GM12878 (cell line): ENCODE measurements at places on chromosomes 12 and 14. TPM values are rescaled to one million over a fixed set of nuclear protein-coding genes. Genes with fewer than 3 reads are reported as not detected.

- peak; percentile 45 for DNase-seq
Observed at GRCh38 chr12:77816196-77816595, 14.5 kb upstream of the NAV3 start.

DNA sequence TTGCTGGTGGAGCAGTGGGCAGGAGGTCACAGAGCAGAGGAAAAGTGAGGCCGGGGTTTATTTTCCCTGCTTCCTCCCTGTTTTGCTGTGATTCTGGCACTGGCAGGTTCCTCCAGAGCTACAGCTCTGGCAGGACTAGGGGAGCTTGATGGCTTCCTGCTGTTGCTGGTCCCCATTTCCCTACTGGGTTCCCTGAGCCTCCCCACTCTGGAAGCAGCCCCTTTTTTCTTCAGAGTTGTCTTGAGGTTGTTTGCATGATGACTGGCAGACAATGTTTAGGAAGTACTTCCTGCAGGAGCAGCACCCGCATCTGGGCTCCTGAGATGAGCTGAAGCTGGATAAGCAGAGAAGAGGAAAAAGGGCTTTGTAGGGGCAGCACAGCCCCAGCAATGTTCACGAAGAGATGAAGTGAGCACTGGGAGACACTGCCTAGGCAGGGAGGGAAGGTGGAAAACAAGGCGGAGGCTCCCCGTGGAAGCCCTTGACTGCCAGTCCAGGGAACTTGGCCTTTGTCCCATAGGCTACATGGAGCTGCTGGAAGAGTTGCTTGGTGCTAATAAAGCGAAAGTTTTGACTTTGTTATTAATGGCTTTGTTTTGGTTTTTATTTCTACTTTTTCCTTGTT is 126.9 kb downstream of the SLC38A6 start:
- DNase-seq, result no peak

DNA sequence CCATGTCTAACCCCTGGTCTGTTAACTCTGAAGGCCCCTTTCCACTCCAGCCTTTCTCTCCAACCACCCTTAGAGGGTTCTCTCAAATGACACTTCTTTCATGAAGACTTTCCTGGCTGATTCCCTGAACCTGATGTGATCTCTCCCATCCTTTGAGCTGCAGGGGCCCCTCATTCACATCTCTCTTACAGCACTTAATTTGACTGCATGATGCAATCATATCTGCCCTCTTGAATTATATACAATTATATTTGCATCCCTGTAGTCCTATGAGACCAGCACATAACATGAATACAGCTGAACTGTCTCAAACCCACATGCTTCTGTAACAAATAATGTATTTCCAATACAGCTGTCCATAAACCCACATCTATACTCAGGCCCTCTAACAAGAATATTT is 56.4 kb downstream of the PPP2R5E start:
- DNase-seq, result no peak

DNA sequence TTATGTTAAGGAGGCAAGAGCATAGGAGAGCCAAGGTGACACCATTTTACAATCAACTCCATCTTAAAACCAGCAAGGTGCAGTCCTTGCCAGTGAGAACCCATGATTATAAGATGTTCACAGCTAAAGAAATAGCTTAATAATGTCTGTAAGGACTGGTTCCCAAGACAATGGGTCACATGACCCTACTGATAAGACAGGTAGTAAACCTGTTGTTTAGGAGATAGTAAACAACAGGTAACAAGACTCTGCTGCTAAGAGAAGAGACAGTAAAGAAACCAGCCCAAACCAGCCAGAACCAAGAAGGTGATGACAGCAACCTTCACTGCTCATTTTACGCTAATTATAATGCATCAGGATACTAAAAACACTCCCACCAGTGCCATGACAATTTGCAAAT is 23.2 kb upstream of the BCAT1 start:
- no peak for DNase-seq

DNA sequence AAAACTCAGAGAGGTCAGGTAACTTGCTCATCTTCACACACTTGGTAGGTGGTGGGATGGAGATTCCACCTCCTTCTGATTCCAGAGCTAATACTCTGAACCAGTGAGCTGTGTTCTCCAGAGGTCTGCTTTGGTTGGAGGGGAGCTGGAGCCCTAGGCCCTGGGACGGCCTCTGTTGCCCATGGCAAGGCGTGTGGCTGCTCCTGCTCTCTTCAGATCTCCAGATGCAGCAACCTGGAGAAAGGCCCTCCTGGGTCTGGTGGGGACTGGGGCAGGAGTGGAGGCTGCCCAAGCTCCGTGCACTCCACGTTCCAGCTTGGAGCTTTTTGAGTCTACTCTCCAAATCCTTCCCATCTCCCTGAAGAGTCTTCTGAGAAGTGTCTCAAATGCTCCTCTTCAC is 10.7 kb downstream of the CCND2 start:
- DNase-seq, result no peak

DNA sequence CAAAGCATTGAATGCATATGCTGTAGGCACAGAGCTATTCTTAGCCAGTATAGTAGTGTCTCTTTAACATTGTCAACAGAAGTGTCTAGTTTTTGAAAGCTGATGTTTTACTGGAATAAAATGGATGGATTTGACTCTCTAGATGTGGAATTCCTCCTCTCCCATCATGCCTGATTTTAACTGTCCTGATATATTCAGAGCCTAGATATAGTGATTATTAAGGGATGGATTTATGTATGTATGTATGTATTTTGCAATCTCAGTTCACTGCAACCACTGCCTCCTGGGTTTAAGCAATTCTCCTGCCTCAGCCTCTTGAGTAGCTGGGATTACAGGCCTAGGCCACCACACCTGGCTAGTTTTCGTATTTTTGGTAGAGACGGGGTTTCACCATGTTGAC is 144.8 kb upstream of the NAV3 start:
- DNase-seq, result no peak

DNA sequence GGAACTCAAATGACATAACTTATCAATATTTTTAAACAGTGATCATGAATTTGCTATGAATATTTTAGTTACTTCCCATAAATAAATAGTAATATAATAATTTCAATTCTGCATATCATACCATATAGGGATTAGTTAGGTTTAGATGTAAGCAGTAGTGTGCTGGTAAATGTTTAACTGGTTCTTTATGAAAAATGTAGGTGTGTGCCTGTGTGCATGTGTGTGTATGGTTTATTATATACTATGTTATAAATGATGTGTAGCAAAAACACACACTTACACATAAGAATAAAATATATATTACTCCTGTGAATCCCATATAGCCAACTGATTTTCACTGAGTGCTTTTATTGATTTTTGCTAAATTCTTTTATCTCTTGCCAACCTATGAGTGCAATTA is 14.0 kb upstream of the BHLHE41 start:
- no peak for DNase-seq

DNA sequence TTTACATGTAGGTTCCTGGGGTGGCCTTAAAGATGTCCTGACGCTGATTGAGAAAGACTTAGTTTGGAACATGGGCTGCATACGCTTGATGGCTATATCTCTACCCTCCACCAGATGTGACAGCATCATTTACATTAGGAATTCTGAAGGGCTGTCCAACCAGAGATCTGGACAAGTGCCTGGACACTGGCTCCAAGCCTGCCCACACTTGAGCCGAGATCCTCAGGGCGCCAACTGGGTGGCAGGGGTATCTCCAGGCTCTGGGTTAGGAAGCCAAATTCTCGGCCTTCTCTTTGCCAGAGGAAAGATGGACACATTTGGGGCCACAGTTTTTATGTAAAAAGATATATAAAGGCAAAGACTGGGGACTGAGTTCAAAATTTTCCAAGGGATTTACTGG is 246.3 kb downstream of the NTF3 start:
- DNase-seq, result no peak

GRCh38 chr12:60174941-60175340 is 579.1 kb downstream of the SLC16A7 start:
- no peak for DNase-seq

GRCh38 chr12:53287741-53288216 is 7.6 kb upstream of the PFDN5 start:
- DNase-seq, result peak; percentile 17

GRCh38 chr14:92651758-92652406 is 96.5 kb downstream of the LGMN start:
- no peak for DNase-seq

DNA sequence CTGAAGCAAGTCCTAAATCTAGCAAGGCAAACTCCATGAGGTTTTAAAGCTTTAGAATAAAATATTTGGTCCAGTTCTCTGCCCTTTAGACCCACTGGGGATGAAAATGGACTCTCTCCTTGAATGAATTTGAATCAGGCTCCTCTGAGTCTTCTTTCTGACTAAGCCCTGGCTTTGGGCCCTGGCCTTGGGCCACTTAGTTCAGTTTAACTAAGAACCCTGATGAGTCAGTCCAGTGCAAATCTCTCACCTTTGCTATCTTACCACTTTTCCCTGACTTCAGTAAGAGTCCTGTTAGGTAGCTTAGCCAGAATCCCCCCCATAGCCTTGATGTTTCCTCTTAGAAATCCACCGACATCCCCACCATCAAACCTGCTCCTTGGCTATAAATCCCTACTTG is 427.5 kb downstream of the SNAPC1 start:
- no peak for DNase-seq

DNA sequence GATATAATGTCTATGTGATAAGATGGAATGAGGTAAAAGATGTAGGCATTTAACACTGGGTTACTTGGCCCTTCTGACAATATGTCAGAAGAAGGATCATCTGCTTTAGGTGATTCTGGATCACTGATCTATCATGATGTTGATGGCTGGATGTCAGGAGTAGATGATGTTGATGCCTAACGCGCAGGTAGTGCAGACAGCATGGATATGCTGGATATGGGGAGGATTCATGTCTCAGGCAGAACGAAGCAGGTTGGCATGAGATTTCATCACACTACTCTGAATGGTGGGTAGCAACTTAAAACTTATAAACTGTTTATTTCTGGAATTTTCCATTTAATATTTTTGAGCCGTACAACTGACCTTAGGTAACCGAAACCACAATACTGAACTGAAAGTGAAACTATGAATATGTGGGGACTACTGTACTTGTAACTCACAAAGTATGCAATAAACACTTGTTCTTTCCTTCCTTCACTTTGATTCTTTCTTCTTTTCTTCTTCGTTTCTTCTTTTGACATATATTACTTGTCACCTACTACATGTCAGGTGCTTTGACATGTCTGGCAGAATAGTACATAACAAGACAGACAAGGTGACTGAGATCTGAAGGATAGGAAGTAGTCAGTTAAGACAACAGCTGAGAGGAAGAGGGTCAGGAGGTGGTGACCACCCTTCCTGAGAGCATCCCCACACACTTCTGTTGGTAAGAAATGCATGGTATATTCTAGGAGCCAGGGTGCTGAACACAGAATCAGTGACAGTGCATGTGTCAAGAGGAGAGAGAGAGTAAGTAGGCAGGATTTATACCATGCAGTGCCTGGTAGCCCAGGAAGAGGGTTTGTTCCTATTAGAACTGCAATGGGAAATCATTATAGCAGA is 238.8 kb downstream of the PPFIA2 start:
- no peak for DNase-seq

- no peak for DNase-seq
Observed at GRCh38 chr14:57987051-57987450, 121.2 kb upstream of the SLC35F4 start.

Gene MAPKAPK5
- total RNA-seq, result 45.6 and 54.3 TPM in 2 replicates

Gene STYX
- total RNA-seq, result 8.7 and 9.5 TPM in 2 replicates

Gene TFCP2
- total RNA-seq, result 22.3 and 24.3 TPM in 2 replicates

Gene NIN
- total RNA-seq, result 134 and 135 TPM in 2 replicates

Gene CABP1
- 2.3 and 2.4 TPM in 2 replicates for total RNA-seq

Gene NEUROD4
- total RNA-seq, result not detected in 2 replicates

Gene CGRRF1
- 12.2 and 14.1 TPM in 2 replicates for total RNA-seq

Gene MTRFR
- total RNA-seq, result 14.9 and 15.6 TPM in 2 replicates

Gene GLS2
- total RNA-seq, result 3.4 and 3.7 TPM in 2 replicates

Gene OR4E2
- not detected in 2 replicates for total RNA-seq

Gene TOMM20L
- total RNA-seq, result not detected in 2 replicates

Gene PRIMA1
- total RNA-seq, result not detected in 2 replicates

Gene KRT73
- total RNA-seq, result not detected in 2 replicates
